Diencephalon (tissue), 1 donor: ENCODE measurements at places on chromosomes 5 and 9. TPM values are rescaled to one million over a fixed set of nuclear protein-coding genes. Genes with fewer than 3 reads are reported as not detected.

IL7R gene
- total RNA-seq: 0.46 TPM

AGXT2 gene
- total RNA-seq: 0.23 TPM

KCNV2 gene
- not detected for total RNA-seq

S100Z gene
- total RNA-seq: not detected

EPB41L4B gene
- 19.8 TPM for total RNA-seq

FBLL1 gene
- total RNA-seq: 53.7 TPM

NTRK2 gene
- total RNA-seq: 272 TPM
